ENCODE measurements at places on chromosomes 7 and 10. TPM values are rescaled to one million over a fixed set of nuclear protein-coding genes. Genes with fewer than 3 reads are reported as not detected.

ASAH2 gene
- total RNA-seq, result 0.49 TPM

GRCh38 chr7:31687024-31687748, at the start of gene PPP1R17:
Gene PPP1R17, plus strand, starts transcription at chr7:31687215. Its CDS starts 5,227 bp downstream, at chr7:31692442.
- no peak for DNase-seq

DNA sequence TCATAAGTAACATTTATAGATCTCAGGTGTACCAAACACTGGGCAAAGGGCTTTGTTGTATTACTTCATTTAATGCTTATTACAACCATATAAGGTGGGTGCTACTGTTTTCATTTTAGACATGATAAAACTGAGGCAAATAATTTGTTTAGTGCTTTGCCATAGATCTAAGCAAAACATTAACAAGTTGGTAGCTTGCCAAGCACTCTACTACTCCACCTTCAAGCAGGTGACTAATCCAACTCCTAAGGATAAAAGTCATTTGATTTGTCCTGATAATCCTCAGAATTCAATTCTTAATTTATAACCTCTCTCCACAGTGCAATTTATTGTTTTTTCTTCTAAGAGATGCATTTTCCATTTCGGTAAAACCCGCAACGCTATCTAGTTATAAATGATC, 646.4 kb downstream of the GRM8 start:
- no peak for DNase-seq

ARHGEF35 gene
- total RNA-seq, result 10.3 TPM

DNA sequence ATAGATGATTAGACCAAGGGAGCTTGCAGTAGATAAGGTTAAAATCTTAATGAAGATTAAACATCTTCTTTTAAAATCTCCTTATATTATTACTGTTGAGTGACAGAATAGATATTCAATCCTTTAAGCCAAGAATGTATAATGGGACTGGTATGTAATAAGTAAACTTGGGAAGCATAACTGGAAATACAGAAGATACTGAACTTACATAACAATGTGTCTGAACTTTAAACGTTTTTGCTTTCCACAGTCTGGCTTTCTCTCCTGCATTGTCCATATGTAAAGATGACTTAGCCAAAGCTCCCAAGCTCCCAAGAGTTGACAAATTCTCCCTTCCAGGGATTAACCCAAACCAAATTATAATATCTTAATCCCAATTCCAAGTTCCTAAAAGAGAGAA, 129.8 kb downstream of the KCND2 start:
- DNase-seq, result no peak

DNA sequence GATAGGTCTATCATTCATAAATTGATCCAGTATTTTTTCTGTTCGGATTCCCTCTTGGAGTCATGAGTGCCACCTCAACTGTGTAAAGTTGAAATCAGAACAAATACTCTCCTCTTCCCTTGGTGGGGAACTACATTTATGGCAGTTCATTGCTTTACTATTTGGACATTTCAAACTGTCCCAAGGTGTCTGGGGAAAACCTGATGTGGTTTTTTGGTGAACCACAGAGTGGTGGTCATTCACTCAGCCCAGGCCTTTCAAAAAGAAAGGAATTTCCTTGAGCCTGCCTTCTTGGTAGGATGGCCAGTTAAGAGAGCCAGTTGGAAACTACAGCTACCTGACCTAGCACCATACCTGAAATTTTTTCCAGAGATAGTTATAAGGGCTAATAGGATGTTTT, 59.0 kb downstream of the ABCB1 start:
- no peak for DNase-seq

DNA sequence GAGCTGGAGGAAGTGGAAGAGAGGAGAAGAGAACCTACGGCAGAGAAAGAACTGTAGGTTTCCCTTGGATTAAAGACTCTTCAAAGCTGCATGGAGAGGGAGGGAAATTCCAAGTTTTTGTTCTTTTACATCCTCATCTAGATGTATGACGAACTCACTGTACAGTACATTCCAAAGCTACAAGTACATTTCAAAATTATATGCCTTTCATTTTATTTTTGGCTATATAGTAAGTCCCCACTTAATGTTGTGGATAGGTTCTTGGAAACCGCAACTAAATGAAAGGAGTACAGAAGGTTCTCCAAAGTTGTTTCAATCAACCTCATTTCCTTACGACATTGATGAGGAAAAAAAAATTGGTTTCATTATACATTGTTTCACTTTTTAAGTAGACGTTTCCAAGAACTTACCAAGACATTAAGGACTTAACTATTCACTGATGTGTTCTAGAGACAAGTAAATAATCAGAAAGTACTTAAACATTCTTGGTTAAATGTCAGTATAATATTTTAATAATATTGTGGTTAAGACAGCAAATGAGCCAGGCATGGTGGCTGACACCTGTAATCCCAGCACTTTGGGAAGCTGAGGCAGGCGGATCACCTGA, 16.1 kb upstream of the JMJD1C start:
- no peak for DNase-seq

DNA sequence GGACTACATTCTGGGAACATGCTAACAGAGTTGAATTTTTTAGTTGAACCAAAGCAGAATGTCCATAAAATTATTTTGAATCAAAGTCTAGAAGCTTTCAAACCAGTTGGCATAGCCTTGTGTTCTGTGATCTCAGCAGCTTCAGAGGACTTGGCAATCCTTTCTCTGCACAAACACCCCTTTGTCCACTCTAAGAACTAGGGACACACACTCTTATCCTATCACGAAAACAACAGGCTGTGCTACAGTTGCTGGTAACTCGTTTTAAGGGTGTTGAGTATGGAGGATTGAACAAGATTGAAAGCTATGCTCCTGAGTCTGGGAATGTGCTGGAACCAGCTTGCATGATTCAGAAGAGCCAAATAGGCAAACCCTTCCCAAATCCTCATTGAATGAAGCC, 76.4 kb upstream of the PRSS58 start:
- DNase-seq, result no peak

DNA sequence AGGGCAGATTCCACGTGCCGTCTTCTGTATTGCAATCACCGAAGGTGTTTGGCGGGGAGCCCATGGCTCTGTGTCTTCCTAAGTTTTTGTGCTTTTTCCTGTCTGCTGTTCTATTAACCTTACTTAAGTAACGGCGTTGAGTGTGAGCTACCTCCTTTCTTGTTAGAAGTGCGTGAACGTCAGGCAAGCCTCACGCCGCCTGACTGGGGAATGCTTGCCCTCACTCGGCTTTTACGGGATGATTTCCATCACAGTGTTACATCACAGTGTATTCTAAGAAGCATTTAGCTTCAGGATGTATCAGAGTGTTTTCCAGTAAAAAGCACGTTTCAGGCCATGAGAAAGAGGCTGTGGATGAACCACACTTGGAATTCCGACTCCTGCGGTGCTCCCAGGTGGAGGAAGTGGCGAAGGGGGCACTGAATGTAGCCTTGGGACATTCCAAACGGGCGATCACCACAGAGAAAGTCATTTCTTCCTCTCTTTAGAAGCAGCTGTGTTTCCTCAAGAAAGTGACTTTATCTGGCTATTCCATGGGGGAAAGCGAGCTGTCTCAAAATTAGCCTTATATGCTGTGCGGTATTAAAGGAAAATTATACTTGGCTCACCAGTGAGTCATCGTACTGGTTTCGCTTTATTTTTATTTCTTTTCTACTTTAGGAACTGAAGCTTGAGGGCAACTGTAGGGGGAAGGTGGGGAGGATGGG, 290.7 kb downstream of the KLF6 start:
- DNase-seq, result no peak

NOS3 gene
- total RNA-seq, result 3.5 TPM

GRCh38 chr10:133388973-133389818, 4.8 kb upstream of the MTG1 start:
- no peak for DNase-seq

GRCh38 chr7:90599892-90600555, 3.9 kb downstream of the CDK14 start:
- peak; percentile 11 for DNase-seq
